ENCODE measurements at places on chromosomes 11 and 22.
A peak's percentile ranks its signal among the peaks of the same experiment; 100 is the strongest.

- DNase-seq, result peak; percentile 85
Observed at GRCh38 chr11:46361283-46362155, 14.3 kb downstream of the DGKZ start.

DNA sequence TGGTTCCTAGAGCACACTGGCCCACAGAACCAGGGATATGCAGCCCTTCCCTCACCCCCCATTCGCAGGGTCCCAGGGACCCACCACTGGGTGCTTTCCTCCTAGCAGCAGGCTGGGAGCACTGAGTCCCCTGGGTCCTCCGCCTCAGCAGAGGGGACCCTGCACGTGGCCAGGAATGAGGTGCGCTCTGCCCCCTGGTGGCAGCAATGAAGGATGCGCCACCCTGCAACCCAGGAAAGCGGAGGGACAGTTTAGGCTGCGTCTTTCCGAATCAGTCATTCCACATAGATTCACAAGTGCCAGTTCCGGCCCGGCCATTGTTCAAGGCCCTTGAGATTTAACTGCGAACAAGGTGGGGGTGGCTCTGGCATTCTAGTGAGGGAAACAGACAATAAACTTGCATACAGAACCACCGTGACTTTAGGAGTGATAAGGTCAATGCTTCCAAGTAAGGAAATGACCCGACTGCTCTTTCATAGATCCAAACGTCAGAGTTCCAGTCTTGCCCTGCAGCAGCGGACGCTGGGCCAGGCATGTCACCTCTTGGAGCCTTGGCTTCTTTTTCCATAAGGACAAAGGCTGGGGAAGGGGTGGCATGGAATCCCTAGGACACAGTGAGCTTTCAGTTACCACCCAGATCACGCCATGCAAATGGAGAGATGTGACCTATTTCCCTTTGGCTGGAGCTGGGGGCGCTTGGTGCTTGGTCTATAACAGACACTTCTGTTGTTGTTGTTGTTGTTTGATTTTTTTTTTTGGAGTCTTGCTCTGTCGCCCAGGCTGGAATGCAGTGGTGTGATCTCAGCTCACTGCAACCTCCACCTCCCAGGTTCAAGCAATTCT is 7.7 kb downstream of the RIN1 start:
- DNase-seq, result peak; percentile 92

DNA sequence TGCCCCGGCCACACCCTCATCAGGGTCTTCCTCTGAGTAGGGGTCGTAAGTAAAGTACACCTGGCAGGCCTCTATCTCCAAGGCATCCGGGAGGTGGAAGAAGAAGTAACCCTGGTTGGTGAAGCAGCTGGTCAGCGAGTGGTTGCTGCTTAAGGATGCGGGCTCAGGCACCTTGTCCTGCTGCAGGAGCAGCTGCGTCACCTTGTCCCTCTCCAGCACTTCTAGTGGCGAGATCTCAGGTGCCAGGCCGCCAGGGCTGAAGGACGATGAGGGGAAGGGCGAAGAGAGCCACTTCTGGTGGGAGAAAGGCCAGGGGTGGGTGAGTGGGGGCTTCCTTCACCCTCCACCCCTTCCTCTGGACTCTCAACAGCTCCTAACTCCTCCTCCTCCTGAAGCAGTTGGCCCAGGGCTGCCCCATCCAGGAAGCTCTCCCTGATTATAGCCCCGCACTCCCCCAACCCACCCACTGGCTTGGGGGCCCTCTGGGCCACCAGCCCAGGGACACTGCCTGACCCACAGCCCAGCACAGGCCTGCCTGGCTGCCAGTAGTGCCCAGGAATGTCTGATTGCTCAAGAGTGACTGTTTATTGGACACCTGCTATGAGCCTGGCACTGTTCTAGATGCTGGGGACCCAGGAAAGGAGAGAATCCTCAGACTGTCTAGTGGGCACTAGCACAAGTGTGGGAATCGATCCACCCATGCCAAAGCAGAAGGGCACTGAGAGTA is 19.2 kb upstream of the TMPRSS6 start:
- DNase-seq, result no peak

DNA sequence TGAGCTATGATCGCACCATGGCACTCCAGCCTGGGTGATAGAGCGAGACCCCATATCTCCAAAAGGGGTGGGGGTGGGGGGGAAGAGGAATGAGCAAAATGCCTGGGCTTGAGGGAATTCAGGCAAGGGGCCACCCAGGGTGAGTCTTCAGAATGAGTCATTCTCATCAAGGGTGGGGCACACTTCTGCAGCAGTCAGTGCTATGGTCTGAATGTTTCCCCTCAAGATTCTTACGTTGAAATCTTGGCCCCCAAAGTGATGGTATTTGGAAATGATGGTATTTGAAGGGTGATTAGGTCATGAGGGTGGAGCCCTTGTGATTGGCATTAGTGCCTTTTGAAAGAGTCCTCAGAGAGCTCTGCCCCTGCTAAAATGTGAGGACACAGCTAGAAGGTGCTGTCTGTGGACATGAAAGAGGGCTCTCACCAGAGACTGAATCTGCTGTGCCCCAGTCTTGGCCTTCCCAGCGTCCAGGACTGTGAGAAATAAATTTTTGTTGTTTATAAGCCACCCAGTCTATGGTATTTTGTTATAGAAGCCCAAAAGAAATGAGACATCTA is 86.4 kb upstream of the THY1 start:
- no peak for DNase-seq

GRCh38 chr11:124873951-124874350 is 8.7 kb downstream of the ROBO3 start:
- DNase-seq, result peak; percentile 55

DNA sequence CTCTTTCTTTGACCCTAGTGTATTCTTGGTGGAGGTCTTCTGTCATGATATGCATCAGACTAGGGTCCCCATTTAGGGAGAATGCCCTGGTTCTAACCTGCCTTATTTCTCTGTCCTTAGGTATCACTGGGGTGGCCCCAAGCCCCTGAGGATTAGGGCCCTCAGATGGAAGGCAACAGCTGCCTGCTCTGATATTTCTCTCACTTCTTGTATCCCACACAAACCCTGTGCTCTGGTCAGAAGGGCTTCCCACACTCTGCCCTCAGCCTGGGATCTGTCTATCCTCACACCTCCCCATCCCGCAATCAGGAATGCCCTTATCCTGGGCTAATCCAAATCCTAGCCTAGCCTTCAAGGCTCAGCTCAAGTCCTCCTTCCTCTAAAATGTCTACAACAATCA is 75.5 kb downstream of the KCNC1 start:
- DNase-seq, result no peak

DNA sequence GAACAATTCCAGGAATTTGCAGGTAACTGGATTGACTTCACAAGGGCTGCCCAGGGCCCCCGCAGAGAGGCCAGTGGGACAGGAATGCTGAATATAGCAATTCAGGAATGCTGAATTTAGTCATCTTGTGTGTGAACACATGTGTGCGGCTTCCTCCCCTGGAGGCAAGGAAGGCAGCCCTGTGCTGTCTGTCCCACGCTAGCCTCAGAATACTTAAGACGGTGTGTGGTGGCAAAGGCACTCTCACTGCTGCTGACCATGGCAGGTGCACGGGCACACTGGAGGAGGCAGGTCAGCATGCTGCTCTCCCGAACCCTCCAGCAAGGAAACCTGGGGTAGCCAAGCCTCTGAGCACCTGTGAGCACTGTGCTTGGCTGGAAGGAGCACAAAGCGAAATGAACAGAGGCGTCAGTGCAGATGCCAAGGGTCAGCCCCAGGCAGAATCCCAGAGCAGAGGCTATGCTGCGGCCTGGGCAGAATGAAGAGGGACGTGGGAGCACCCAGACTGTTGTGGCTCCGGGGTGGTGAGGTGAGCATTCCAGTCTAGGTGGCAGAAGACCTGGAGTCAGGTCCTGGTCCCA is 2.7 kb downstream of the GNAZ start:
- peak; percentile 55 for DNase-seq

DNA sequence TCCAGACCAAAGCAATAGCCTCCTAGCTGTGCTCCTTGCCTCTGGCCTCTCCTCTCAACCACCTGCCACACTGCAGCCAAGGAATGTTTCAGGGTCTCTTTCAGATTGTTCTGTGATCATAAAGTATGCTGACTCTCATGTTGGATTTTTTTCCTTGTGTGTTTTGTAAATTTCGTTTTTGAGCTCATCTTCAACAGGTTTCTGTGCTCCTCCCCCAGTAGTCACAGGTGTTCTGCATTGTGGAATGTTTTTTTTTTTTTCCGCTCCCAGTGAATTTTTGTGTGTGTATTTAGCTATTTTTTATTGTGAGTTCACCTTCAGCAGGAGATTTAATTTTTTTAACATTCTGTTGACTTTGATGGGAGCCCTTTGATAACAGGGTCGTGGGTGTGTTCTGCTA is 153.7 kb downstream of the MYO18B start:
- DNase-seq, result no peak

DNA sequence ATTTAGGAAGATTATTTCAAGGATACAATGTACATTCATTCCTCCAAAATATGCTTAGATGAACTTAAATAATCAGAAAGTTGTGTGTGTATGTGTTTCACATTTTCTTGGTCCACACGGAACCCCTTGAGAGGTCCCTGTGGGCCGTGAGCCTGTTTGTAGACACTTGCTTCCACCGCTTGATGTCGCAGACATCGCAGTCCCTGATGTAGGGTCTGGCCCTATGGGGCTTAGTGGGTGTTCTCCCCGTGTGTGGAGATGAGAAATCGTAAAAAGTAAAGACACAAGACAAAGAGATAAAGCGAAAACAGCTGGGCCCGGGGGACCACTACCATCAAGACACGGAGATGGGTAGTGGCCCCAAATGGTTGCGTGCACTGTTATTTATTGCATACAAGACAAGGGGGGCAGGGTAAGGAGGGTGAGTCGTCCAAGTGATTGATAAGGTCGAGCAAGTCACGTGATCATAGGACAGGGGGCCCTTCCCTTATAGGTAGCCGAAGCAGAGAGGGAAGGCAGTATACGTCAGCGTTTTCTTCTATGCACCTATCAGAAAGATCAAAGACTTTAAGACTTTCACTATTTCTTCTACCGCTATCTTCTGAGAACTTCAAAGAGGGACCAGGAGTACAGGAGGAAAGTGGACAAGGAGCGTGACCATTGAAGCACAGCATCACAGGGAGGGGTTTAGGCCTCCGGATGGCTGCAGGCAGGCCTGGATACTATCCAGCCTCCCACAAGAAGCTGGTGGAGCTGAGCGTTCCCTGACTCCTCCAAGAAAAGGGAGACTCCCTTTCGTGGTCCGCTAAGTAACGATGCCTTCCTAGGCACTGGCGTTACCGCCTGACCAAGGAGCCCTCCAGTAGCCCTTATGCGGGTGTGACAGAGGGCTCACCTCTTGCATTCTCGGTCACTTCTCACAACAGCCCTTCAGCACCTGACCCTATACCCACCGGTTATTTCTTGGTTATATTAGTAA is 1.2 kb upstream of the APOBEC3C start:
- no peak for DNase-seq

DNA sequence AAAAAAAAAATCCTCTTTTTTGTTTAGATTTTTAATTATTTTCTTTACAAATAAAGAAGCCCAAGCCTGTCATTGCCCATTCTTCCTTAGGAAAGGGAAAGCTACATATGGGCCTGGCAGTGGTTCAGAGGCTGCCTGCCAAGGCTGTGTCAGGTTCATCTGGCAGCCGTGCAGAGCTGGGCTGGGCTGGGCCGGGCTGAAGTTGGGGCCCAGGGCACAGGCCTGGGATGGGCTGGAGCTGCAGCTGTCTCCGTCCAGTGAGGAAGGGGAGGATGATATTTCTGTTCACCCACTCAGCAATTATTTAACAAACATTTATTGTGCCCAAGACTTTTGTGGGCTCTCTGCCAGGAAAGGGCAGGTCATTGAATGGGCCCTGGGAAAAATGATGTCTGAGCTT is 4.6 kb downstream of the PRR5L start:
- no peak for DNase-seq

- DNase-seq, result peak; percentile 71
Observed at GRCh38 chr11:6418557-6419008, 311 bp downstream of the APBB1 start.

GRCh38 chr22:24451162-24451561 is 23.8 kb downstream of the ADORA2A start:
- DNase-seq, result no peak

- DNase-seq, result no peak
Observed at GRCh38 chr11:110198031-110198729, 98.2 kb downstream of the RDX start.

- no peak for DNase-seq
Observed at GRCh38 chr11:15194671-15195415, 80.1 kb downstream of the INSC start.

DNA sequence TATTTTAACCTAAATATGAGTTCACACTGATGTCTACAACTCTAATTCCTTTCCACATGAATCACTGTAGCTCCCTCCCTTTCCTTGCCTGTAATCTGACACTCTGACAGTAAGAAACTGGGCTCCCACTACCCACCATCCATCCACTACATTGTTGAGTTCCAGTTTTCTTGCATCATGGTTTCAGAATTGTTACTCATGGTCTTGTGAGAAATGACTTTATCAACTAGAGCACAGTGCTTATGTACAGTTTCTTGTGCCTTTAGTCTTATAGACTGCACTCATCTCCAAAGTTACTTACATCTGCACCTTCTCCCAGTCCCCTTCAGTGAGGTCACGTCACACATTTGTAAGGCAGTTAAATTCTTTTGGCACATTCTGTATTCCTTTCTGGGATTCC is 78.6 kb downstream of the RTL6 start:
- peak; percentile 14 for DNase-seq

DNA sequence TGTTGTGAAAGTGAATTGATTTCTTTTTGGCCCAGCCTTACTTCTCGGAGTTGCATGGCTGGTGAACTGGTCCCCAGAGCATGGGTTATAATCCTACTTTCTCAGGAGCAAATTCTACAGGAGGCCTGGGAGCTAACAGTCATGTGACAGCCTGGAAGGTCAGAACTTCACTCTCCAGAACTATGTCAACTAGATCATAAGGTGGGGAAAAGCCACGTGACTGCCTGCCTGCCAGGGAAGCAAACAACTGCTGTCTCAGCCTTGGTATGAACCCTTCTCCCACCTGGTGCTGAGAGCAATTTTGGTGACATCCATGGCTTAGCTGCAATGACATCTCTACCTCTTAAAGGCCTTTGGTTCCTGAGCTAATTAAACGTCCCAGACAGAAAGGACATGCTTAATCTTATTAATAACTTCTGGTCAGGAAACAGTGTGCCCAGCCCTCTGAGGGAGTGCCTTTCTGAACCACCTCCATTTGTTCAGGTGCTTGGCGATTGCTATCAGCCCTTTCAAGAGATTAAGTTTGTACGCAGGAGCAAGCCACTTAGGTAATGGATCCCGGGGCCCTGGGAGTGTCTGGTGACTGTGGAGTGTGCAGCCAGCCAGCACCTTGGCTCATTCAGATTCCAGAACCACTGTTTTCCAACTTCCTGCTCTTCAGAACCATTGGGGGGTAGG is 1.4 kb upstream of the CREB3L1 start:
- no peak for DNase-seq

GRCh38 chr11:71530602-71531001 is 3.5 kb downstream of the KRTAP5-7 start:
- DNase-seq, result no peak

DNA sequence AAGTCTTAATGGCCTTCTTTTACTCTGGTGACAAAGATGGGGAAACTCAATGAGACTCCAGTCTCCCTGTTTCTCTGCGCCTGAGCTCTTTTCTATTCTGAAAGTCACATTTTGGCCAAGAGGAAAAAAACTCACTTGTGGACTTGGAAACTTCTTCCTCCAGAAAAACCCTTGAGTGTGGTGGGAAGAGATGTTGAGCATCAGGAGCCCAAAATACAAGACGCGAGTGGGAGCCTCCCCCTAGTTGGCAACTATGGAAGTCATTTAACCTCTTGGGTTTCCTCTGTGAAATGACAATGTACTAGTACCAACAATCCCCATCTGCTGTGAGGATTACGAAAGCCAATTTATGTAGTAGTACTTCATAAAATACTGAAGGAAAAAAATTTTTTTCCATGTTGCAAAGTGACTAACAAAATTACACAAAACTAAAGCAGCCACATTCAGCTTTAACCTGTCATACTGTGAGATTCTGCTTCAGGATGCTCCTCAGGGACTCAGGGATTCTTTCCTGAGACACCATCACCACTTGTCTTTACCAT is 524 bp upstream of the SLC25A17 start:
- DNase-seq, result no peak

Data from activated effector memory CD4-positive, alpha-beta T cell treated with anti-CD3 and anti-CD28 coated beads, Interleukin-2, amount 50 U/mL, for 16 hours (primary cell).